ENCODE measurements at places on chromosomes 4 and X.

GRCh38 chrX:30941898-30942297 is 52.8 kb upstream of the TAB3 start:
- DNase-seq, result no peak

DNA sequence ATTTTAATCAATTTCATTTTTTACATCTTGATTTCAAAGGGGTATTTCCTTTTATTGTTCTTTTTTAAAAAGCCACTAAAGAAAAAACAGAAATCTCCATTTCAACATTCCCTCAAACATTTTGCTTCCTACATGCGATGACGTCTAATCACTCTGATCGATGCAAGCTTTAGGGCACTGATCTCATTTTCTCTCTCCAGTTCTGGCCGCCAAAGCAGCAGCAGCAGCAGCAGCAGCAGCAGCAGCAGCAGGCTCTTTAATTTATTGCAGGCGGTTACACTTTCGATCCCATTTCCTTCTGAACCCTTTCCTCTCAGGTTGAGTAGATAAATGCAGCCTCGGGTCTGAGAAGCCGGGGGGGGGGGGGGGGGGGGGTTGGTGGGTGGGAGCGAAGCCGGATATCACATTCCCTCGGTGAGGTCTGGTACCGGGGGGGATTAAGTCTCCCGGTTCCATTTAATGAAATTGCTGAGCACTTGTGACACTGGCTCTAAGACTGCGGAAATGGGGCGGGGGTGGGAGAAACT is 3.4 kb upstream of the PCDH7 start:
- DNase-seq, result no peak

DNA sequence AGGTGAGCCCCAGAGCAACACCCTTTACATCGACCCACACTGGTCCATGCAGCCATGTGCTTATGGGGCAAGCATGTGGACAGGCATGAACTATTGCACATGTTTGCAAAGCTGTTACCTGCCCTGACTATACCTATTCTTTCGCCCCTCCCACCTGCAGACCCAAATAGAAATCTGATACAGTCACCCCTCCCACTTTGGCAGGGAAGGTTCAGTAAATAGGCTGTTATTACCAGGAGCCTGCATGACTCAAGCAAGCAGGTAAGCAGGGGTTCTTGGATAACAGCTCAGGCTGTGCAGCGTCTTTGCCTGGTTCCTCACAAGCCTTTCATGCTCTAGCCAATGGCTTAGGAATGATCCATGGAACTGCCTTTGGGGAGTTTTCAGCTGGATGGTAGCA is 122.7 kb upstream of the DIPK2B start:
- no peak for DNase-seq

DNA sequence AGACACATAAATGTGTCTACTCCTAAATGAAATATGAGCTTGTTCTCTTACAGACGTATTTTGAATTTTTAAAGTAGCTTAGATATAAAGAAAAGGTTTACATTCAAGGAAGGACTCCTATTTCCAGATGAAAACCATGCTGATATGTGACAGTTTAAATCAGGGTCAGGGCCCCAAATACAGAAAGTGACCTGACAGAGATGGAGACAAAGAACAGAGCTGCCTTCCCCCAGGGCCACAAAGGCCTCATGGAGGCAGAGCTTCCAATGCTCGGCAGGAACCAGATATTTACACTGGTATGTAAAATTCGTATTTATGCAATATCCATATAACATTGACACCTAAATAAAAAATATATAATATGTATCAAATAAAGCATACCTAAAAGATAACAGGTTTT is 124.0 kb downstream of the PRDM5 start:
- DNase-seq, result no peak

DNA sequence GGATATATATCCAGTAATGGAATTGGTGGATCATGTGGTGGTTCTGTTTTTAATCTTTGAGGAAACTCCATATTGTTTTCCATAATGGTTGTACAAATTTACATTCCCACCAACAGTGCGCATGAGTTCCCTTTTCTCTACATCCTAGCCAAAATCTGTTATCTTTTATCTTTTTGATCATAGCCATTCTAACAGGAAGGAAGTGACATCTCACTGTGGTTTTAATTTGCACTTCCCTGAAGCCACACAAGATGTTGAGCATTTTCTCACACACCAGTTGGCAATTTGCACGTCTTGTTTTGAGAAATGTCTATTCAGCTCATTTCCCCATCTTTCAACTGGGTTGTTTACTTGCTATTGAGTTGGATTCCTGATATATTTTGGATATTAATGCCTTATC is 194.9 kb downstream of the CBLL2 start:
- DNase-seq, result no peak

- DNase-seq, result no peak
Measured at GRCh38 chr4:2125023-2125422, 65.9 kb downstream of the NAT8L start.

- no peak for DNase-seq
Measured at GRCh38 chr4:53194727-53195126, 171.1 kb downstream of the SCFD2 start.

- DNase-seq, result no peak
Measured at GRCh38 chr4:154033921-154034320, 245.0 kb upstream of the SFRP2 start.
